ENCODE measurements at places on chromosomes 7 and 10. TPM values are rescaled to one million over a fixed set of nuclear protein-coding genes. Genes with fewer than 3 reads are reported as not detected.

The GET4 gene
- 36.4 TPM for total RNA-seq

The CDHR1 gene
- not detected for total RNA-seq

The MBL2 gene
- not detected for total RNA-seq

The TPK1 gene
- 5.6 TPM for total RNA-seq

The NRCAM gene
- 81.8 TPM for total RNA-seq

The ITPRID1 gene
- not detected for total RNA-seq

The LRRN3 gene
- 0.56 TPM for total RNA-seq

The PCDH15 gene
- 3.0 TPM for total RNA-seq

The SUN3 gene
- total RNA-seq = not detected

The SRRM3 gene
- 0.71 TPM for total RNA-seq

The HOXA3 gene
- not detected for total RNA-seq

The PDE1C gene
- 187 TPM for total RNA-seq

The TET1 gene
- 20.4 TPM for total RNA-seq

DNA sequence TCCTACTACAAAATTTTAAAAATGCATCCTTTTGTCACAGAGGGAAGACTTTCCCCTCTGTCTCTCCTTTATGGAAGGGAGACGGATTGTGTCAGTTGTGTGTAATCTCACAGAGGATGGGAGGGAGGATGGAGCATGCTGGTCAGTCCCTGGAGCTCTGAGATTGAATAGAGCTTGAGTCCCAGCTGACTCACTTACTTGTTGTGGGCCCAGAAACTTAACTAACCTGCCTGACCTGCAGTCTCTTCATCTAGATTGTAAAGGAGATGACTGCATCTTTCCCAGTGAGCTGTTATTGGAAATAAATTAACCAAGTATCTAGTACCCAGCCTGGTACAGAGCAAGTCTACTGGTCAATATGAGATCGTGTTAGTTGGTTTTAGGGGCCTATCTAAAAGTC, 77.9 kb upstream of the ADO start:
- DNase-seq = no peak

DNA sequence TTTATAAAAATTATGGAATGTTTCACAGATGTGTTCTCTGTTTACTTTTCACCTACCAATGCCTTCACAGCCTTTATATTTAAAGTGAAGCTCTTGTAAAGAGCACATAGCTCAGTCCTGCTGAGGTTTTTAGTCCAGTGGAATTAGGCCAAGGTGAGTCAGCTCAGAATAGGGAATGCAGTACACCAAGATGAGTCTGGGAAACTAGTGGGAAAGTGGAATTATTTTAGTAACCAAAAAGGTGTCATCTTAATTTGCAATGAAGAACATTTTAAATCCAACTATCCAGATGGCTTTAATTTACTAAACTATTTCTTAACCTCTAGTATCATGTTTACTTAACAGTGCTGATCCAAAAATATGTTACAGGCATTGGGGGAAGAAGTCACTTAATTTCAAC, 236.3 kb upstream of the CTBP2 start:
- DNase-seq = no peak

- DNase-seq = peak; percentile 62
Observed at GRCh38 chr7:30970074-30970473, 6.3 kb downstream of the GHRHR start.

DNA sequence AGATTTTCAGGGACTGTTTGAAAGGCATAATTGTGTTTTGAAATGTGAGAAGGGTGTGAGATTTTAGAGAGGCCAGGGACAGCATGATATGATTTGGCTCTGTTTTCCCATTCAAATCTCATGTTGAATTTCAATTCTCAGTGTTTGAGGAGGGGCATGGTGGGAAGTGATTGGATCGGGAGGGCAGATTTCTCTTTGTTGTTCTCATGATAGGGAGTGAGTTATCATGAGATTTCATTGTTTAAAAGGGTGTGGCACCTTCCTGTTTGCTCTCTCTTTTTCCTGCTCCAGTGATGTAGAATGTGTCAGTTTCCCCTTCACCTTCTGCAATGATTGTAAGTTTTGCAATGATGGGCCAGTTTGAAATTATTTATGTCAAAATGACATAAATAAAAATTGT, 113.0 kb upstream of the PCDH15 start:
- DNase-seq = no peak

DNA sequence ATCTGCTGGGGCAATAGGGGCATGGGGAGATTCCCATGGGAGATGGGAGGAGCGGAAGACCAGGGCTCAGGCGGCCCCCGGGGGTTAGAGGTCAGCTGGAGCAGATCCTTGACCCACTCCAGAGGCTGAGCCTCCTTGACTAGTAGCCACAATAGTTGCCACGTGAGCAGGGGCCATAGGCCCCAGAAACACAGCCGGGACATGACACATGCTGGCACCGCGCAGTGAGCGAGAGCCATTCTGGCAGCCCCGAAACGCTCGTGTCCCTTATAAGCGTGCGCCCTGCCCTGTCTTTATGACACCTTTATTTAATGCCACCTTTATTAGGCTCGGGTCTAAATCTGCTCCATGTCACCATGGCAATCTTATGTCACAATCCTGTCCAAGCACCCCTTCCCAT, 11.0 kb upstream of the ACBD5 start:
- DNase-seq = no peak

GRCh38 chr7:151378496-151379192, 31.2 kb downstream of the WDR86 start:
- DNase-seq = no peak

- DNase-seq = no peak
Observed at GRCh38 chr7:74449809-74450397, 3.8 kb upstream of the GTF2IRD1 start.

GRCh38 chr10:1063232-1063865, 7.2 kb downstream of the WDR37 start:
- DNase-seq = no peak

DNA sequence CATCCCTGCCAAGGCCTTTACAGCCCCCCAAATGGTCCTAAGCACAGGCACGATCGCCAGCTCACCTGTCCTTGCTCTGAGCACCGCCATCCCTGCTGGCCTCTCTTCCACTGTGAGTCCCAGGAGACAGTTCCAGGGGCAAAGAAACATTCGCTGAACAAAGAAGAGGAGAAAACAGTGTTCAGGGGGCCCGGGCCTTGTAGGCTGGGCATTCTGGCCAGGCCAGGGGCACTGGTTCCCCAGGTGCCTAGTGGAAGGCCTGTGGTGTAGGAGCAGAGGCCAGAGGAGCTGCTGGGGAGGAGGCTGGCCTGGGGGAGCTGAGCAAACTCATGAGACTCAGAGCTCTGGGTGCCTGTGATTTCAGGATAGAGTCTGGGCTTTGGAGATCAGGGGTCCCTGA, 22.6 kb downstream of the AQP1 start:
- DNase-seq = peak; percentile 68

DNA sequence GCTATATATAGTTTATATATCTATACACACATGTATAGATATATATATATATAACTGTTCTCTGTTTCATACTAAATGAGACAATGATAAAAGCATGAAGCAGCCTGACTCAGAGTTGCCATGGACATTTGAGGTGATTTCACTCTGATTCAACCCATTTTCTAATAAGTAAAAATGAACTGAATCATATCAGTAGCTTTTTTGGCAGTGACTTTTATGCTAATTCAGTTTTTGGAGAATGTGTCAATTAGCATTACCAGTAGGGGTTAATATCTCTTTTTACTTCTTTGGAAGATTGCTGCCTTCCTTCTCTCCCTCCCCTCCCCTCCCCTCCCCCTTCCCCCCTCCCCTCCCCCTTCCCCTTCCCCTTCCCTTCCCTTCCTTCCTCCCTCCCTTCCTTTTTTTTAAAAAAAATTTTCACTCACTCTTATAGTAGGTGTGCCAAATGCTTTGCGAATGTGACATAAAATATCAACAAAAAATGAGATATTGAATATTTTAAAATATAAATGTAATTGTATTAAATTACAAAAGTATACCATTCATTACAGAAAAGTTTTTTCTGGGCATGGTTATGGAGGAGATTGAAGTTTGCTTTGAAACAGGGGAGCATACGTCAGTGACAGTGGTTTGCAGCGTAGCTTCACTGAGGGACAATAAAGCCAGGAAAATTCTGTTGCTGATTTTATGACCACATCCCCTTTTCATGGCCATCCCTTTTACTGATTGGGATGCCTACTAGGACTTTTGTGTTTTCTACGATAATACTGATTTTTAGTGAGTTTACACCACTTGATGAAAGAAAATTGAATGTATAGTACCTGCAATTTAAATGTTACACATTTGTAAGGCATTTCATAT, 64.0 kb upstream of the KLF6 start:
- no peak for DNase-seq

- no peak for DNase-seq
Observed at GRCh38 chr10:69334302-69335062, 56.2 kb downstream of the HK1 start.

GRCh38 chr7:149444287-149444686, 16.6 kb downstream of the ZNF777 start:
- DNase-seq = peak; percentile 71

DNA sequence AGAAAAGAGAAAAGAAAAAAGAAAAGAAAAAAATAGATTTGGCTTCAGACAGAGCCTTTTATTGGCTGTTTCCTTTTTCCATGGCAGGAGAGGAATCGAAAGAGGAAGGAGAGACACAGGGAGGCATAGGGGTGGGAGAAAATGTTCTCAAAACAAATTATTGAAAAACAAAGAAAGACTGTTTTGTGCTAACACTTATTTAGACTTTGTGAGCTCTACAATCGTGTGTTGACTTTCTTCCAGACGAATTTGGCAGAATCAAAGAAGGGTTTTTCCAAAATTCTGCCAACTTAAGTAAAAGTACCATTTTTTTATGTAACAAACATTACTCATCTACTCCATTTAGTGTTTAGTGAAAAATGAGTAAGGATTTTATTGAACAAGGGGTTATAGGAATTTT, 982.2 kb downstream of the REEP3 start:
- DNase-seq = no peak

GRCh38 chr7:5278766-5279165, 4.0 kb upstream of the SLC29A4 start:
- DNase-seq = no peak

DNA sequence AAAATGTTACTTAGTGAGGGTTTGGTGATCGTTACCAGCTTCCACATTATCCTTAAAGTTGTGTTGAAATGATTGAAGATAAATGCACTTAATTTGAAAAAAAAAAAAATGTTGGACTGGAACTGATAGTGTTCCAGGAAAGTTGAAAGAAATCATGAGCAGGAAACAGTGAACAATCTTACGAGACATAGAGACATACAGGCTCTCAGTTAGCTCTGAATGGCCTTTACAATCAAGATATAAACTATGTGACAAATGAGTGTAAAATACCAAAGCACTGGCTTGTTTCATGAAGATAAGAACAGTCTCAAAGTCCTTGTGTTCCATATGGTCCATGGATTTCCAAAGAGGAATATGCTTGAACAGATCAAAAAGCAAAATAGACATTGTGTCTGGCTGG, 430.1 kb upstream of the ETV1 start:
- no peak for DNase-seq

DNA sequence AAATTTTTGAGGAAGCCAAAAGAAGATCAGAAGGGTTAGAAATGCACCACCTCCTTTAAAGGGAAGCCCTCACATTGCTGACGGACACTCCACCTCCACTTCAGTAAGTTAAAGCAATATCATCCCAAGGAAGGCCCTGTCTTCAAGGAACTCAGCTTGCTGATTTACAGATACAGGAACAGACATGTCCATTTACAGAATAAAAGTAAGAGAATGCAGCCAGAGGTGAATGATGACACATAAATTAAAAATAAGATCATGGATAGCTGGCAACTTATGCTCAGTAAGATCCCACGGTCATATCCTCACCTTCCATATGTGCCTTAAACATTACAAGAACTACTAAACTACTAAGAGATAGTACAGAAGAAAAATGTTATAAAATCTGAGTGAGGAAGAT, 20.4 kb downstream of the GRB10 start:
- DNase-seq = no peak

- DNase-seq = no peak
Observed at GRCh38 chr10:51918440-51918839, 219.0 kb upstream of the CSTF2T start.

DNA sequence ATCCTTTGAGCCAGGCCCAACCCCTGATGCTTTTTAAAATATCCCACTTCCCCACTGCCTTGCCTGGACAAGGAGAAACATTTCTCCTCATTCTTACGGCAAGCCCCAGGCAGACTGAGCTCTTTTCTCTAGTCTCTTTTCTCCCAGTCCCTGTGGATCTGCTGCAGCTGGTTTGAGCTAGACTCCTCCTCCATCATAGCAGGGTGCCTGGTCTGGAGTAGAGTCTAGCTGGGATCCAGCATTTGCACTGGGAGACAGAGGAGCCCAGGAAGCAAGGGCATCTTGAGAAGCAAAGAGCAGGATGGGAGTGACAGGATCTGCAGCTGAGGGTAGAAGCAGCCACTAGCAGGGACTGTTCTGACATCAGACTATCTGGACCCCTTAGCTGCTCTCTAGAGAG, 562.3 kb upstream of the COBL start:
- no peak for DNase-seq

GRCh38 chr10:97505152-97505551, 6.4 kb downstream of the UBTD1 start:
- no peak for DNase-seq

DNA sequence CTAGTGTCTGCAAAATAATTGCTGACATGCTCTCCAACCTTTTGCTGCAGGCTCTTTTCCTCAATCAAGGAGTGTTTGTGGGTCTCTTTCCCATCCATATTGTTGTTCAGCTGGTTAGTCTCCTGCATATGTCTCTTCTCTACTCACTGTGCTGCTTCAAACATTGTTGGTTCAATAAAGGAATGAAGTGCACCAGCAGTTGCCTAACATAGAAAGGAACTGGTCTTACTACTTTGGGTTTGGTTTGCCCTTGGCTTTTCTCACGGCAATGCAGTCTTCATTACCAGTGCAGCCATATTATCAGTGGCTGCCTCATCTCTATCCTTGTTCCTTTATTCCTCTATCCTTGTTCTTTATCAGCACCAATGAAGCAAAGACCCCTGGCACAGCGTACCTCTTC, 169.7 kb upstream of the TPK1 start:
- no peak for DNase-seq

DNA sequence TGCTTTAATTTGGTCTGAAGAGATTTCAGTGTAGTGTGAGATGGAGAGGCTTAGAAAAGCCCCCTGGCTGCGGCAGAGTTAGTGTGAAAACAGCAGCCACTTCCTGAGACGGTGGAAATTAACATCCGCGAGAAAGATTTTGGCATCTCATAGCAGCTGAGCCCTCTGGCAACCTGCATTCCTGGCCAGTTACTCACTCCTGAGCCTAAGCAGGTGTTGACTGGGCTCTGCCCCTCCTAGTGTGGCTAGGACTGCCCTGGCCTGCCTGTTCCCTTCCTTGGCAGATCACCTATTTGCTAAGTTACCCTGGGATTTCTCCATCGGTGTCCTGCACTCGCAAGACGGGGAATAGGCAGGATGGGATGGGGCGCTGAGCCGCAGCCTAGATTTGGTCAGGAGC, 57.6 kb upstream of the LMTK2 start:
- DNase-seq = no peak

GRCh38 chr7:73789051-73789450, 19.0 kb upstream of the CLDN3 start:
- no peak for DNase-seq

Data from osteocyte (in vitro differentiated cells).